ENCODE measurements at places on chromosomes 6 and 20. TPM values are rescaled to one million over a fixed set of nuclear protein-coding genes. Genes with fewer than 3 reads are reported as not detected.

Gene GJA1
- polyA plus RNA-seq: 3.3 TPM

Gene LRRN4
- 0.66 TPM for polyA plus RNA-seq

Gene CALHM4
- polyA plus RNA-seq: not detected

Gene DEFB112
- polyA plus RNA-seq: not detected

Gene PDE7B
- polyA plus RNA-seq: 1.2 TPM

Gene SPATA25
- polyA plus RNA-seq: 1.7 TPM

Gene NRSN1
- 1.2 TPM for polyA plus RNA-seq

Gene CBLN4
- 1.3 TPM for polyA plus RNA-seq

Gene POU5F1
- polyA plus RNA-seq: 8.6 TPM

Gene HLA-B
- 373 TPM for polyA plus RNA-seq

Gene TFAP2D
- polyA plus RNA-seq: not detected

Gene C6orf58
- 0.23 TPM for polyA plus RNA-seq

Gene PXMP4
- polyA plus RNA-seq: 3.5 TPM

Gene COL21A1
- 0.30 TPM for polyA plus RNA-seq

Gene MEI4
- polyA plus RNA-seq: 0.94 TPM

Gene SCUBE3
- polyA plus RNA-seq: 0.02 TPM

Gene DNAH8
- polyA plus RNA-seq: not detected

Gene PRDM1
- 0.30 TPM for polyA plus RNA-seq

Gene PNPLA1
- not detected for polyA plus RNA-seq

Gene WFDC10B
- polyA plus RNA-seq: not detected

Gene LGSN
- polyA plus RNA-seq: 0.12 TPM

Gene BTNL2
- not detected for polyA plus RNA-seq

Gene ADGB
- polyA plus RNA-seq: not detected

Gene TRERF1
- 2.3 TPM for polyA plus RNA-seq

Gene DSP
- polyA plus RNA-seq: 35.0 TPM

Gene TOX2
- 0.95 TPM for polyA plus RNA-seq

Gene CLPSL1
- polyA plus RNA-seq: not detected

Gene CCN2
- 18.4 TPM for polyA plus RNA-seq

Gene SLC22A1
- 0.53 TPM for polyA plus RNA-seq

Gene FHL5
- polyA plus RNA-seq: 2.4 TPM

Gene TSPO2
- polyA plus RNA-seq: 0.12 TPM

Gene RSPO3
- polyA plus RNA-seq: 2.3 TPM

Gene CDC5L
- 6.0 TPM for polyA plus RNA-seq

Gene RAMACL
- polyA plus RNA-seq: 0.49 TPM

Gene DYNLT2
- 1.4 TPM for polyA plus RNA-seq

Gene CUL7
- polyA plus RNA-seq: 17.1 TPM

Gene TMEM239
- not detected for polyA plus RNA-seq

Gene RIPOR3
- 11.3 TPM for polyA plus RNA-seq

Gene GHRH
- polyA plus RNA-seq: not detected

Gene KIF6
- polyA plus RNA-seq: 1.0 TPM

Gene PFDN4
- 32.9 TPM for polyA plus RNA-seq

Gene C20orf141
- polyA plus RNA-seq: not detected

Gene KCNK16
- 18.7 TPM for polyA plus RNA-seq

Gene PSORS1C2
- polyA plus RNA-seq: not detected

Gene SUMO4
- not detected for polyA plus RNA-seq

Gene ADGRB3
- 0.04 TPM for polyA plus RNA-seq

Gene PPP1R3G
- 0.09 TPM for polyA plus RNA-seq

Gene TMEM151B
- 0.54 TPM for polyA plus RNA-seq

Gene TBCC
- 35.4 TPM for polyA plus RNA-seq

Gene LY6G6D
- not detected for polyA plus RNA-seq

Gene BHLHE23
- polyA plus RNA-seq: not detected

Gene ARFGEF3
- 9.7 TPM for polyA plus RNA-seq

Gene HUS1B
- 0.30 TPM for polyA plus RNA-seq

Gene FAM83B
- polyA plus RNA-seq: 0.80 TPM

Measured in pancreas (tissue), 10 donors.